Astrocyte (in vitro differentiated cells and primary cell): ENCODE measurements at places on chromosomes 12 and 14.
A peak's percentile ranks its signal among the peaks of the same experiment; 100 is the strongest.

DNA sequence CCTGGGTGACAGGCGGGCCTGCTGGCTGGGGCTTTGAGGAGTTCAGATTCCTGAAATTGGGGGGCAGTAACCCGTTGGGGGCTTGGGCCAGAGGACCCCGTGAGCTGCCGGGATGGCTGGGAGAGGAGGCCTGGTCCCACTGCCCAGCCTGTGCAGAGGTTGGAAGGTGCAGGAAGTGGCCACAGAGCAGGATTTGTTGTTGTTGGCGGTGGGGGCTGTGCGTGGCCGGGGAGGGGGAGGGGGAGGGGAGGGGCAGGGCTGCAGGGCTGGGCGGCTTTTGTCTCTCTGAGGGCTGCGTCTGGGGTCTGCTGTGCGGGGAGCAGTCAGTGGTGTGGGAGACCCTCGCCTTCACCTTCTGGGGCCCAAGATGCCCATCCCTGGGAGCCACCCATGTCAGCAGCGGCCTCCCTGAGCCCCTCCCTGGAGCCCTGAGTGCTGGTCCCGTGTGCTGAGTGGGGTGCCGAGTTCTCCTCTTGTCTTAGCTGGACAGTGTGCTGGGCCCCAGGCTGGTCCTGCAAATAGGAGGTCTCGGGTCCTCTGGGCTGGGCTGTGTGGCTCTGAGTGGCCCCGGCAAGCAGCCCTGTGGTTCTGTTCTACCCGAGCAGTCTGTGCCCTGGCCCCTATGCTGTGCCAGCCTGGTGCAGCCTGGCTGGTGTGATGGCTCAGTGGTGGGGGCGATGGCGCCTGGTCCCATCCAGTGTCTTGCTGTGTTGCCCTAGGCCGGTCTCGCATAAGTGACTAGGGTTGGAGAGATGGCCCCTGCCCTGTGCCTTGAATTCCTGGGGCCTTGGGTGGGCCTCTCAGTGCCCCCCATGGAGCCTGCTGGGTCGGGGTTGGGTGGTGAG lies 10.3 kb downstream of the KIF26A start:
- no peak overlapping the region for H3K27ac ChIP-seq
- no peak for DNase-seq
- peaks cover 4% of the 10 kb centered on the region for H3K4me1 ChIP-seq
- H3K4me3 ChIP-seq = no peak overlapping the region
- no peaks in the 10 kb centered on the region for H3K27me3 ChIP-seq

DNA sequence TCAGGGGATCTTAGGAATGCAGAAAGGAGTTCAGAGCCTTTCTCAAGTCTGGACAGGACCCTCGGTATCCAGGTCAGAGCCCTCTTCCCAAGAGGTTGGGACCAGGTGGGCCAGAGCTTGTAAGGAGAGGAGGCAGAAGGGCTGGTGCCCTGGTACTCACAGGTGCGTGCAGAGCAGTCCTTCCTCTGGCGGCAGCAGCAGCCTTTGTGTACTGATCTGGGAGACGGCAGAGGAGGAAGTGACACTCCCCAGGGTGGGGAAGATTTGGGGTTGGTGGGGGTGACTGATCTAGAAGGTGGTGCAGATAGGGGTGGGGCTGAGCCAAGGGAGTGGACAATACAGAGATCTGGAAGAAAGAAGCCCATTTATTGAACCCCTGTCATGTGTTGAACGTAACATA lies at the start of gene ITGB7:
Gene ITGB7, minus strand, starts transcription at position 210 of the 400 bp plus-strand sequence. CDS start 6,808 bp downstream, outside the sequence.
- peaks cover 6% of the 10 kb centered on the region for H3K4me1 ChIP-seq
- no peaks in the 10 kb centered on the region for H3K27me3 ChIP-seq
- no peak within 1 kb of the TSS for H3K4me3 ChIP-seq

DNA sequence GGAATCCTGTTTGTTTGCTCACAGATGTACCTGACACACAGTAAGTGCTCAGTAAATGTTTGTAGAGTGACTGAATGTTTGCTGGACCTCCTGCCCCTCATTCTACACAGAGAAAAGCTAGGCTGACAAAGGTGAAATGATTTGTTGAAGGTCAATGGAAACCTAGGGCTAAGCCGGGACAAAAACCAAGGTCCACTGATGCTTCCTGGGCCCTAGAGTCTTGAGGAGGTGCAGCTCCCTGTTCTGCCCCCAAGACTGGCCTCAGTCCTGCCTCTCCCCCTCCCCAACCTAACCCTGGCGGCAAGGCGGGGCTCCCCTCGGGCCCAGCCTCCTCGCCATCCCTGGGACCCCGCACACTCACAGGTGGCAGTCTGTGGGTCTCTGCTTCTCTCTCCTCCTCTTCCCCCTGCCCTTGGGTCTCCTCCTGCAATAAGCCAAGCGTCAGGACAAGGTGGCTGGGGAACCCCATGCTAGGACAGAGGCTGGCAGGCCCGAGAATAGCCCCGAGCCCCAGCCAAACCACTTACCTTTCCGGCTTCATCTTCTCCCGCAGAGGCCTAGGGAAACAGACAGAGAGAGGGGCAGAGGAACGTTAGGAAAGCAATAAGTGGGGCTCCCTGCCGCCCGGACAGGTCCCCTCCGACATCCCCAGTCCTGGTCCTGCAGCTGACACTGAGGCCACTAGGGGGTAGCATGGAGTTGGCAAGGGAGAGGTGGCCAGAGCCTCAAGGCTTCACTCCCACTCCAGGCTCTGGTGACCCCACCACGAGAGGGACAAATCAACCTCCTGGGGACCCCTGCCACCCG lies 9.3 kb downstream of the PGF start:
- no peaks in the 10 kb centered on the region for H3K27me3 ChIP-seq
- H3K4me3 ChIP-seq = no peak overlapping the region
- H3K4me1 ChIP-seq = peaks cover 10% of the 10 kb centered on the region
- H3K36me3 ChIP-seq = no peaks in the 10 kb centered on the region
- DNase-seq = peak; percentile 22
- no peak overlapping the region for H3K27ac ChIP-seq

DNA sequence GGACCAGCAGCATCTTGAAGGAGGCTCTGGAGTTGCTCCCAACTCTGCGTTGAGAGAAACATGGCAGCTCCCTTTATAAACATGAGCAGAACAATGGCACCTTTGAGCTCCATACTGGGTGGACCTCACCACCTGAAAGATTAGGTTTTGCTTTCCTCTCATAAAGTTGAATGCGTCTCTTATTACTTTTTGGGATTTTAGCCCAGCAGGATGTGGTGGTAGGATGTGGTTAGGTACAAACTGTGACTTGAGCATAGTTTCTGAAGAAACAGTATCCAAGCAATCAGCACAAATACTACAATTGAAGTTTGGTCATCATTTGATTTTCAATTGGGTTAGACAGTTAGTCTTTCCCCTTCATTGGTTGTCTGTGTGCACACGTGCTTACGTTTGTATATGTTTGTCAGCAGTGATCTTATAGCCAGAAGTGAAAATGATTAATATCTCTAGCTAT lies at the start of gene PRR4:
Gene PRR4, minus strand, starts transcription at position 51 of the 454 bp plus-strand sequence. Its CDS starts 38 bp downstream, at position 13.
- no peaks in the 10 kb centered on the region for H3K4me1 ChIP-seq
- no peak within 1 kb of the TSS for H3K4me3 ChIP-seq
- peak; percentile 12 for DNase-seq
- no peak within 1 kb of the TSS for H3K27ac ChIP-seq

DNA sequence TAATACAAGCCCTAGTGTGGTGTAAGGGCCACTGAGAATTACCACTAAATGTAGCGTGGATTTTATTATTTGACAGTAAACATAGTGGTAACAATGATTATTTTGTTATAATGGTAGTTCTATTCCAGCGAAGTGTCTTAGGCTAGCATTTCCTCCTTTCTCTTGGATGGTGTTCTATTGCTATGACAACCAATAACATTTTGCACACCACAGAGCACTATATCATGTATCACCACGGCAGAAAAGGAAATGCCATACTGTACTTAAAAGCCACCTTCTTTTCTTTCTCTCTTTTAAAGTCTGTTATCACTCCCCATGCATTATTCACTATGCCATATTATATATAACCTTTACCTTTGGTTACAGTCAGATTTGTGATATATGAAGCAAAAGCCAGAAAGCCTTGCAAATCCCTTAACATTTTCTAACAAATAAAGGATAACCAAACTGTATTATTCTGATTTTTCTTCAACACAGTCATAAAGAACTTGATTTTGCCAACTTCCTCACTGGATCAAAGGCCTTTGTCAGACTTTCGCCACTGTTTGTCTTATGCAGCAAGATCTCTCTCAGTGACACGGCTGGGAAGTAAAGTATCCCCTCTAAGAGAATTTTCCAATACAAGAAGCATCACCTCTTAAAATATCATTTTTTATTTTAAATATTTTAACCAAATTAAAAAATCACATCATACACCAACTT lies 195.8 kb downstream of the FOXN3 start:
- DNase-seq = peak; percentile 82
- no peaks in the 10 kb centered on the region for H3K27me3 ChIP-seq
- H3K36me3 ChIP-seq = no peaks in the 10 kb centered on the region
